ENCODE measurements at places on chromosomes 1 and 21.

DNA sequence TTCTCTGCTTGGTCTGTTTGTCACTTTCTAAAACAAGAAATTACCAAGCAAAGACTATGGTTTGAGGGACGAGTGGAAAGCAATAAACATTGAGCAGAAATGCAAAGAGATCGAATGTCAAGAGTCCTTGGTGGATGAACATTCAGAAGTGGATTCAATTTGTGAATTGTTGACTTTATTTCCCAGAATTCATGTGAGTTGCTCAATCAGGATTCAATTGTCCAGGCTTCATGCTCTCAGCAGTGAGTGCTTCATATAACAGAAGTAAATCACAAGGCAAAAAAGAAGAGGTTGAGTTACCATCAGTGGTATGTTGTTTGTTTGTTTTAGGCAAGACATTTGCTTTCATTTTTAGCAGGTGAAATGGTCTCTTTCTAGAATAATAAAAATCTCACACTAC lies 31.9 kb downstream of the NGF start:
- DNase-seq: no peak

GRCh38 chr21:36768496-36768895 lies 69.6 kb downstream of the SIM2 start:
- no peak for DNase-seq

- DNase-seq: no peak
Measured at GRCh38 chr1:162680419-162681121, 48.3 kb downstream of the DDR2 start.

- no peak for DNase-seq
Measured at GRCh38 chr1:39229504-39229903, 25.0 kb downstream of the MACF1 start.

DNA sequence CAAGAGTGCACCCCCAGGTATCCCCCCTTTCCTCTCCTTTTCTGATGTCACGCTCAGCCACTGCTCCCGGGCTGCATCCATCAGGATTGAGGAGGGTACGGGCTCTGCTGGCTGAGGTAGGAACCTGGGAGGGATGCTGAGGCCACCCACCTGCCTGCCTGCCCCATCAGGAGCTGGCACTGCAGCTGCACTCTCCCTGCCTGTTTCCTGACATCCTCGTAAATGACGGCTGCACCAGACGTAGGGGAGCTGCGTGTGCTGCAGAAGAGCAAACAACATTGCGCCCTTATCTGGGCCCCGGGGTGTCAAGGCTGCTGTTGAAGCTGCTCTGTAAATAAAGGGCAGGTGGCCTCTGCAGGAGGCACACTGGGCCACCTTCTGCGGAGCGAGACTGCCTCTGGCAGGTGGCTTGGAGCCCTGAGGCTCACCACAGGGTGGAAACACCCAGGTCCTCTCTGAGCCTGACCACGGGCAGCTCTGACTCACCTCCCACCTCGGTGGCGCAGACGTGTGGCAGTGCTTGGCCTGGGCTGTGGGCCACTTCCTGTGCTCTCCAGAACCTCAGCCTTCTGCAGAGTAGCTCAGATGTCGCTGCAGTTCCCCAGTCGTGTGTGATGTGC lies 30.9 kb downstream of the SNAP47 start:
- no peak for DNase-seq

- no peak for DNase-seq
Measured at GRCh38 chr1:36884029-36884701, 150.2 kb downstream of the GRIK3 start.

DNA sequence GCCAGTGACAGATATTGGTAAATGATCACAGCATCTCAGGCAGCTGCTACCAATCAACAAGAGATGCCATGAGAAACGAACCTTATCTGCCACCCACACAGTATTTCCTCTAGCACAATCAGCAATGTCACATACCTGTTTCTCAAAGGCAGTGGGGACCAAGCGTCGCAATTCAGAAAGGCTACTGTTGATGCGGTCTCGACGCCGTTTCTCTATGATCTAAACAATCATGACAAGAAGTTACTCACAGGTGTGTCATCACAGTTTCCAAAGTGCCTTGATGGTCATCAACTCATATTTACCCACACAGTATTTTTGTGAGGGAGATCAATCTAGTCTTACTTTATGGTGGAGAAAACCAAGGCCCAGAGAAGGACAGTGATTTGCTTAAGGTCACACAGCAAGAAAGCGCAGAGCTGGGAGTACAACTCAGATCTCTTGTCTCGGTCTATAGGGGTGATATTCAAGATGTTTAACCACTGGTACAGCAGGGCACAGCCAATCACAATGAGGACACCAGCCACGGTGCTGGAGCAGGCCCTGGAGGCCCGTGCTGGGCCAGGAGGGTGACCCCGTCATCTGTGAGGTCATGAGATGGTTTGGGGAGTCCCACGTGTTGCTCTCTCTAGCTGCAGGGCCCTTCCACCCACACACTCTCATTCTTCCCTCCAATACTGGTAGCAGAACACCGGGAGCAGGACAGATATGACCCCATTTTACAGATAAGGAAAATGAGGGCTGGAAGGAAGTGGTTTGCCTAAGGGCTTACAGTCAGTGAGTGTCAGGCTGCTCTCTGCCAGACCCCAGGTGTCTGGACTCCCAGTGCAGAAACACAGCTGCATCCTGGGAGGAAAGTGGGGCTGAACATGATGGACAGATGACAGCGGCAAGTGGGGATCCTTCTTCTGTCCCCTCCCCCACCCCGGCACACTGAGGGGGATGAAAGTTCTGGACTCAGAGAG lies 7.8 kb downstream of the HEYL start:
- DNase-seq: no peak

DNA sequence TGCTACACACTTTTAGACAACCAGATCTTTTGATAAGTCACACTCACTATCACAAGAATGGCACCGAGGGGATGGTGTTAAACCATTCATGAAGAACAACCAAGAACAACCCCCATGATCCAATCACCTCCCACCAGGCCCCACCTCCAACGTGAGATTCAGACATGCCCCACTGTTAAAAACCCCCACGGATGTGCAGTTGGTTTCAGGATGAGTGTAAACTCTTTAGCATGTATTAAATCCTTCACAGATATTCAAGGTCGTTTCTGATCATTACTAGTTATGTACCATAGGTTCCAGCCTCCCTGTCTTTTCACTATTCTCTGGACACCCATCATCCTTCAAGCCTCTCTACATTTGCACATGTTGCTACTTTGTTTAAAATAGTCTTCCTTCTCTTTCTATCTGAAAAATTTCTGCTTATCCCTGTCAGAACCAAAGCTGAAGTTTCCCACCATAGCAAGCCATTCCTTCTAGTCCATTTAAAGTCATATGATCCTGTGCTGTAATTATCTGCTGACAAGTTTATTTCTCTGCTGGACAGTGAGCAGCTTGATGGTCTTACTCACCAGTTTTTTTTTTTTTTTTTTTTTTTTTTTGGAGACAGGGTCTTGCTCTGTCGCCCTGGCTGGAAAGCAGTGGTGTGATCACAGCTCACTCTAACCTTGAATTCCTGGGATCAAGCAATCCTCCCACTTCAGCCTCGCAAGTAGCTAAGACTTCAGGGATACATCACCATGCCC lies 36.8 kb downstream of the MAP10 start:
- DNase-seq: no peak

- no peak for DNase-seq
Measured at GRCh38 chr1:2496087-2496622, 20.1 kb downstream of the PLCH2 start.

DNA sequence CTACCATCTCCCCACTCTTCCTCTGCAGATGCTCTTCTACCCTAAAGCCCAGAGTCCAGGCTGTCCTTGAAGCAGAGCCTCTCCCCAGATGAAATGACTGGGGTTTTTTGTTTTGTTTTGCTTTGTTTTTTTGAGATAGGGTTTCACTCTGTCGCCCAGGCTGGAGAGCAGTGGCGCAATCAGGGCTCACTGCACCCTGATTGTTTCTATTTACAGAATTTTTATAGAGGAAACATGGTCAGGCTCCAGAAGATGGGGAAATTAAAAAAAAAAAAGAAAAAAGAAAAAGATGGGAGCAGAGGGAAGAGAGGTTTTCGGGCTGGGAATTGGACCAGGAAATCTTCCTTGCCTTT lies 43.7 kb upstream of the ZNF281 start:
- DNase-seq: no peak

DNA sequence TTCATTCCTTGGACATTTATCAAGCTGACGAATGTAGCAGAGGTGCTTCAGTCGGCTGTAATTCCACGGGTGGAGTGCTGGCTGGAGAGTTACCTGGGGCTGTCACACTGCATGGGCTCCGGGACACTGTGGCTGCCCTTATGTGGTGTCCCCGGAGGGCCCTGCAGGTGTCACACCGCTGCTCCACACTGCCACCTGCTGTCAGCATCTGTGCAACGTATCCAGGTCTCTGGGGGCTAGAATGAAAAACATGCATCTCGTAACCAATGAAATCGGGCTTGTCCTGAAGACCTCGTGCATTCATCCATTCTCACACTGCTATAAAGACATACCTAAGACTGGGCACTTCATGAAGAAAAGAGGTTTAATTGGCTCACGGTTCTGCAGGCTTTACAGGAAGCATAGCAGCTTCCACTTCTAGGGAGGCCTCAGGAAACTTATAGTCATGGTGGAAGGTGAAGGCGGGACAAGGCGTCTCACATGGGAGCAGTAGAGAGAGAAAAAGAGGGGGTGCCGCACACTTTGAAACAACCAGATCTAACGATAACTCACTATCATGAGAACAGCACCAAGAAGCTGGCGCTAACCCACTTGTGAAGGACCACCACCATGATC lies 46.7 kb upstream of the PCBP3 start:
- DNase-seq: no peak

DNA sequence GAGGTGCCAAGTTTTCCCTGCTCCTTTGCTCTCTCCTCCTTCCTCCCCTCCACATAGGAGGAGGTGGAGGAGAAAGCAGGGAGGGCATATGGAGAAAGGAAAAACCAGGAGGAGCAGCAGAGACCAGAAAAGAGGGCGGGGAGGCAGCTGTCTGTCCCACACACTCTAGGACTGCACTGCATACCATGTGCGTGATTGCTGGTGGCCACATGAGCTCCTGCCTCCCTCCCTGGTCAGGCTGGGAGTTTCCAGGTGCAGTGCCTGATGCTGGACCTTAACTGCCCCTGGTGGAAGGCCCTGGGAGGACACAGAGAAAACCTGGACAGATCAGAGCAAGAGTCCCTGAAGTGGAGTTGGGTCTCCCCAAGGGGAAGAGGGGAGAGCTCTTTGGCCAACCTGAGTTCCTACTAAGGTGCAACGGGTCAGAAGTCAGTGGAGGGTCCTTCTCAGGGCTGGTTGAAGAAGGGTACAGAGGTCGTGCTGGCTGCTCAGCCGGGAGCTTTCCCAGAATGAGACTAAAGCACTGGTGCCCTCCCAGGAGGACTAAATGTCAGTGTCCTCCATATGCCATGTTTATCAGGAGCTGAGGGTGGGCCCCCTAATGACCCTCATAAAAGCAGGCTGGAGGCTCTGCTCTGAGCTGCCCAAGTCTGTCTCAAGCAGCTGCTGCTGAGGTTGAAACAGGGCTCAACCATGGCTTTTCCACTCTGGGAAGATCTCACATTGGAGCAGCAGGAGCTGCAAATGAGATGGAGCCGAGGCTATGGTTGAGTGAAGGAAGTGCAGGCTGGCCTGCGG lies 3.5 kb upstream of the LGR6 start:
- DNase-seq: no peak

GRCh38 chr1:86472767-86473166 lies 4.0 kb downstream of the CLCA1 start:
- no peak for DNase-seq

DNA sequence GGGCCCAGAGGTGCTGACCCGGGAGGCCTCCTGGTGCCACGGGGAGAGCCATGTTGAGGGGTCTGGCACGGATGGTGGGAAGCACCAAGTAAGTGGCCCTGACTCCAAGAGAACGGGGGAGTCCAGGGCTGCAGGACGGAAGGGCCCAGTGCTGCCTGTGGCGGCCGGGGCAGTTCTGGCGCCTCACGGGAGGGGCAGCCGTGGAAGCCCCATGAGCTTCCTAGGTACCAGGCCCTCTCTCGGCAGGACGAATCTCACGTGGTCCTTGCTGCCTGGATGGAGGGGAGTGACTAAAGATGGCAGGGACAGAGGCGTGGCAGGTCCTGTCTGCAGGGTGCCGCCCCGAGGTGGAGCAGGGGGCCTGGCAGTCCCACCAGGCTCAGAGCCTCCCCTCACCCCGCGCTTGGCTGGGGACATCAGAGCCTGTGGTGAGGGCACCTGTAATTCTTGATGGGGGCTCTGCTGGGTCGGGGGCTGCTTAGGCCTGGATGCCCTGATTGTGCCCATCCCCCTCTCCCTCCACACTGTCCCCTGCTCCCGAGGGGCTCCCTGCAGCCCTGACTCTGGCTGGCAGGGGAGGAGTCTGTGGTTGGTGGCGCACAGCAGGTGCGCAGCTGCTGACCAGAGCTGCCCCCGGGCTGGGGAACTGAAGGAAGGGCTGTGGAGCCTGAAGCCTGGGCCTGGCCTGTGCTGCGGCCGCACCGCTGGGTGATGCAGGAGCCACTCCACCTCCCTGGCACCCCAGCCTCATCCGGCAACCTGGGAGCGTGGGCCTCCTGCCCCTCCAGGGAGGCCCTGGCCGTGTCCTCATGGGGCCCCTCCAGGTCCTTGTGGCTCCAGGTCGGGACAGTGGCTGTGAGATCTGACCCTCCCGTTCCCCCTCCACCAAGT lies 31.4 kb downstream of the POFUT2 start:
- DNase-seq: no peak

GRCh38 chr21:25967181-25967900 lies 203.2 kb downstream of the APP start:
- no peak for DNase-seq

DNA sequence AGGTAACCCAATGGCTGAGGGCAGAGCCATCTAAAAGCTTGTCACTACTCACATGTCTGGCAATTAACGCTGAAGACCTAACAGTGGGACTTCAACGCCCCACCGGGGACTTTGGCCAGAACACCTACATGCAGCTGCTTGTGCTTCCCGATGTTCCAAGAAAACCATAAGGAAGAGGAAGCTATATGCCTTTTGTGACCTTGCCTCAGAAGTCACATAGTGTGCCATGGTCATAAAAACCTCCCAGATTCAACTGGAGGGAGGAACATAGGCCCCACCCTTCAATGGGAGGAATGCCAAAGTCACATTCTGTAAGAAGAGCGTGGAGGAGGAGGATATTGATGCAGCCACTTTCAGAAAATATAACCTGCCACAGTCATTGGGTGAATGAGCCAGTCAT lies 147.8 kb upstream of the MAGI3 start:
- no peak for DNase-seq

- DNase-seq: no peak
Measured at GRCh38 chr1:205576011-205576410, 55.8 kb downstream of the ELK4 start.

- no peak for DNase-seq
Measured at GRCh38 chr1:230922620-230923019, 54.3 kb upstream of the C1orf198 start.

DNA sequence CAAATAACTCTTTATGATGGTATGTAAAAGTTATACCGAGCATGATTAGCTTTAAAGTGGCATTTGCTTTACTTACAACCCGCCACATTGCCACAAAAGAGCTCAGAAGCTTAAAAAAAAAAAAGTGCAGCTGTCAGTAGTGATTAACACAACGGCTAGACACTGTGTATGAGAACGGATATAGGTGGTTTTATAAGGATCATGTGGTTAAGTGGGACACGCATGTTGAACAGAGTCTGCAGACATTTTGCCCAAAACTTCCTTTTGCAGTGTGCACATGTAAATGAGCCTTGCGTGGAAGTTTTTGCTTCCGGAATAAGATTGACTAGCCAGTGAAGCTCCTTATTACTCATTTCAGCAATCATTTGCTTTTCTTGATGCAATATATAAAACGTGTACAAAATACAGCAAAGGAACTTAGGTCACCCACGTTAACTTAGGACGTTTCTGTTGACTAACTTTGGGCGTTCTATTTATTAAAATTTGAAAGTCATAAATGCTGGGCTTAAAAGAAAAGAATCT lies 58.7 kb upstream of the RGS1 start:
- no peak for DNase-seq
